ENCODE measurements at places on chromosomes 4 and X.

DNA sequence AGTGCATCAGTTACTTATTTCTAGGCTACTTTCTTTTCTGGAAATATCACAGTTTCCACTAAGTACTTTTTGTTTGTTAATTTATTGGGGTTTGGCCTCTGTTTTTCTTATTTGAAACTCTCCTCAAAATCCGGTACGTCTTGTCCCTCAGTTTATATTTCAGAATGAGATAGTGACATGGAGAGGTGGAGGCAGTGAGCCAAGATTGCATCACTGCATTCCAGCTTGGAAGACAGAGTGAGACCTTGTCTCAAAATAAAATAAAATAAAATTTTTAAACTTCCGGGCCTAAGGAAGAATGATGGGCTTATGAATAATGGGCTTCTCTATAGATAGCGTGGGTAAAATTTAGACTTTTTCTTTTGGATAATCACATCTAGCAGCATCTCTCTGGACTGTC is 567.8 kb downstream of the TRIML1 start:
- DNase-seq: no peak

DNA sequence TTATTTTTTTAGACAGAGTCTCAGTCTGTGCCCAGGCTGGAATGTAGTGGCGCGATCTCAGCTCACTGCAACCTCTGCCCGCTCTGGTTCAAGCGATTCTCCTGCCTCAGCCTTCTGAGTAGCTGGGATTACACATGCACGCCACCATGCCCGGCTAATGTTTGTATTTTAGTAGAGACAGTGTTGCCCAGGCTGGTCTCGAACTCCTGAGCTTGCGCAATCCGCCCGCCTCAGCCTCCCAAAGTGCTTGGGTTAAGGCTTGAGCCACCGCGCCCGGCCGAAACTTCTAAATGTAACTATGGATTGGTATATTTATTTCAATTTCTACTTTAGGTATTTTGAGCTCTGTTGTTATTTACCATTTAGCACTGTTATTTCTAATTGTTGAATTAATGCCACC is 79.4 kb downstream of the FAM193A start:
- no peak for DNase-seq

DNA sequence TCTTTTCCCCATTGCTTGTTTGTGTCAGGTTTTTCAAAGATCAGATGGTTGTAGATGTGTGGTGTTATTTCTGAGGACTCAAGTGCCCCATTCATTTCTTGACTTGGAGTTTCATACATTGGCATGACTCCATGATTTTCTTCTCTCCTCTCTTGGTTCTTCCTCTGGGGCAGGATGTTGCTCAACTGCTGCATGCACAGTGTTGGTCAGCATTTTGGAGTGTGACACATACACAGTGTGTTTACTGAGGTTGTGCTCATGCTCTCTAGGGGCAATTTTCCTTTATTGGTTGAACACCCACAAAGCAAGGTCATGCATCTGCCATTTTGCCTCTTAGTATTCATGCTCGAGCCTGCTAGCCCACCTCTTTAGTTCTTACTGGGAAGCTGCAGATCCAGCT is 1993.8 kb downstream of the ARAP2 start:
- no peak for DNase-seq

DNA sequence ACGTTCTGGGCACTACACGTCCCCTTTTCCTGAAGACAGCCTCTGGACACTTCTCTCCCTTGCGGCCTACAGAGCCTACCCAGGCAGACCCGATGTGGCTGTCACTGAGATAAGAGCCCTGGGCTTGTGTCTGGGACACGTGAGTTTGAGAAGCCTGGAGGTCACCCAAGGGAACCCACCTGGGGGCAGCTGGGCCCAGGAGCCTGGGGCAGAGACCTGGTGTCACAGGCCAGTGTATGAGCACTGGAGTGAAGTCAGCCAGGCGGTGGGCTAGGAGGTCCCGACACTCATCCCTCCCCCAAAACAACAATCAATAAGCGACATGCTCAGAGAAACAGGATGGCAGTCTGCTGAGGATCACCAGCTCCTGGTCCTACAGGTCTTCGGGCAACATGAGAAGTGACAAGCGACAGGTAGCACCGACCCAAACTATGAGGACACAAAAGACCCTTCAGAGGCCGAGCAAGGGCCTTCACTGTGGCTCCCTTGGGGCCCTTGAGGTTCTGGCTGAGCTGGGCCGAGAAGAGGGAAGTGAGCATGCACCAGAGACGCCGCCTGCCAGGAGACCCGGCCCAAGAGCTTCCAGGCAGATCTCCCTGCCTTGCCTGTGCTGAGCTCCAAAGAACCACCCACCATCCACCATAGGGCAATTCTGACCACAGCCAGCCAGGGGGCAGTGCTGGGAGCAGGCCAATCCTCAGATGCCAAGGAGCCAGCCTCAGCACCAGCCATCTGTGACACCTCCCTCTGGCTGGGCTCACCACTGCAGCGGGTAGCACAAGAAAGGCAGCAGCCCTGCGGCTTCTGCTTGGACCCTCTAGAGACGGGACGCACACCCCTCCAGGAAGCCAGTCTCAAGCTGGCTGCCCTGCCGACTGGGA is 11.0 kb upstream of the DUSP9 start:
- no peak for DNase-seq

DNA sequence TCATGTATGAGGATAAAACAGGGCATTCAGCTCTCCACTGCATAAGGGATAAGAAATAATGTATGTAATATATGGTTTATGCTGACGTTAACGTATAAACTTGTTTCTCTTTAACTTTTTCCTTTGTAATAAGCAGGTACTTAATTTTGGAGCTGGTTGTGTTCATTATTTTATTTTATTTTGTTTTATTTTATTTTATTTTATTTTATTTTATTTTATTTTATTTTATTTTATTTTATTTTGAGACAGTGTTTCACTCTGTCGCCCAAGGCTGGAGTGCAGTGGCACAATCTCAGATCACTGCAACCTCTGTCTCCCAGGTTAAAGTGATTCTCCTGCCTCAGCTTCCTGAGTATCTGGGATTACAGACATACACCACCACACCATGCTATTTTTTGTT is 1932.6 kb upstream of the TENM3 start:
- DNase-seq: no peak

DNA sequence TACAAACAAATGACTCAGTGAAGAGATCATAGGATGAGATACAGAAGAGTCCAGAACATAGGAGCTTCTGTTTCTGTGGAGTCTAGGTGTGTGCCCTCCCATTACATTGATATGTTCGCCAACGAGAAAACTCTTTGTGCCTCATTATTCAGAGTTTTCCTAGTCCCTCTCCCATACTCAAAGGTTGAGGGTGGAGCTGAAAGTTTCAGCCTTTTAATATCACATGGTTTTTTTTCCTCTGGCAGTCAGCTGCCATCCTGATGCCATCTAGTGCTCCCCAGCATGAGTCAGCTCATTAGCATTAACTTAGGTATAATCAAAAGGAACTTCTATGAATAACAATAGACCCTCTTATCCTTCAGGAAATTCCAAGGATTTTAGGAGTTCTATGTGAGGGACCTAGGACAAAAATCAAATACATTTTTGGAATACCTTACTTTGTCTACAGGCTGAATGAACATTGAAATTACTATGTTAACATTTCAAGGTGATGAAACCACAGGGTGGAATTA is 559.6 kb upstream of the AMOT start:
- no peak for DNase-seq

DNA sequence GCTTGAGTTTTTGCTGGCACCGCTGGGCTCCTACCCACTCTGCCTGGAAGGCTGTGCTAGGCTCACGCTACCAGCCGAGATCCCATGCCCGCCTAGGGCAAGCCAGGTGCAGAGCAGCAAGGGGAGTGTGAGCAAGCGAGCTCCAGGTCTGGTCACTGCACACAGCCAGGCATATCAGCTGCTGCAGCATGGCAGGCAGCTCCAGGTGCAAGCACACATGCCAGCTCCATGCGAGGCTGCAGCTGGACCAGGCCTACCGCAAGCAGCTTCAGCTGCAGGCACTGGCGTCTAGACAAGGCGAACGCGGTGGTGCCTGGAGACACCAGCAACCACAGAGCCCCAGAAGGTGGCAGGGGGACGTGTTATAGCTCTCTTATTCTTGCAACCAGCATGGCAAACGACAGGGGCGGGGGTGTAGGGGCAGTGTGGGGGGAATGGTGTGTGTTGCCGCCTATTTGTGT is 614.7 kb upstream of the EPHA5 start:
- no peak for DNase-seq

GRCh38 chrX:8245411-8245810 is 74.3 kb upstream of the VCX2 start:
- DNase-seq: no peak

DNA sequence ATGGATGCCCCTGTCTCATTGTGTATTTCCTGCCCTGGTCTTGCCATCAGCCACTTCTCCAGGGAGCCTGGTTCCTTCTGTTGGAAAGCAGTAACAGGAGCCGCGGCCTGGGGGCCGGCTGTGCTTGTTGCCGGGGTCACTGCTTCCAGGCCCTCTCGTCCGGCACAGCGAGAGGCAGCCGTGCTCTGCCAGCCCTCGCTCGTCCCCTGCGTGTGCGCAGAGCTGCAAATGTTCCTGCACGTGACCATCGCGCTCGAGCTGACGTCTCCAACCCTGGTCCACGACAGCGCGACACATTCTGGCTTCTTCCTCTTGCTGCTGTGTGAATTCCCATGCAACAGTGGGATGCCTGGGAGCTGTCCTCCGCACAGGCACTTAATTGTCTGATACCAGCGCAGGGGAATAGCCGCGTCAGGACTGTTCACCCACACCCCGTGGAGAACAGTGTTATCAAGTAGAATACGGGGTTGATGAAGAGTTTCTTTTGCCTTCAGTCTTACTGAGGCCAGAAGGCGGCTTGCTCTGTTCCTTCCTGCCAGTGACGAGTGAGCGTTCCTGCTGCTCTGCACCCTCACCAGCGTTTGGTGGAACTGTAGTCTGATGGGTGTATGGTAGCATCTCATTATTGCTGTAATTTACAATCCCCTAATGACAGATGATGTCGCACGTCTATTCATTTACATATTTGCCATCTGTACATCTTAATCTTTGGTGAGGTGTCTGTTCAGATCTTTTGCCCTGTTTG is 12.3 kb downstream of the PDE6B start:
- no peak for DNase-seq

DNA sequence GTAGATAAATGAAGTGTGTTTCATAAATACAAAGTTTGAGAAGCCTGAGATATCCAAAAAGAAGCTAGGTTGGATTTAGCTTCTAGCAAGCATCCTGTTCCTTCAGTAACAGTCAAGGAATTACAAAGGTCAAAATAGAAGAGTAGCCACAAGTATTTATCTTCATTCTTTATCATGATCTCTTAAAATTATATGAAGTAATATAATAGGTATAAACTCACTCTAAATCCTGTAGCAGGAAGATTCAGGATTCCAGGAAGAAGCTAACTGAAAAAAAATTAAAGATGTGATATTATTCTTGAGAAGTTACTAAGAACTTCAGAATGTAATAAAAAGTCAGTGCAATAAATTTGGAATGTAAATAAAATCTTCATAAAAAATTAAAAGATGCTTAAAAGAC is 31.1 kb upstream of the RXFP1 start:
- no peak for DNase-seq

DNA sequence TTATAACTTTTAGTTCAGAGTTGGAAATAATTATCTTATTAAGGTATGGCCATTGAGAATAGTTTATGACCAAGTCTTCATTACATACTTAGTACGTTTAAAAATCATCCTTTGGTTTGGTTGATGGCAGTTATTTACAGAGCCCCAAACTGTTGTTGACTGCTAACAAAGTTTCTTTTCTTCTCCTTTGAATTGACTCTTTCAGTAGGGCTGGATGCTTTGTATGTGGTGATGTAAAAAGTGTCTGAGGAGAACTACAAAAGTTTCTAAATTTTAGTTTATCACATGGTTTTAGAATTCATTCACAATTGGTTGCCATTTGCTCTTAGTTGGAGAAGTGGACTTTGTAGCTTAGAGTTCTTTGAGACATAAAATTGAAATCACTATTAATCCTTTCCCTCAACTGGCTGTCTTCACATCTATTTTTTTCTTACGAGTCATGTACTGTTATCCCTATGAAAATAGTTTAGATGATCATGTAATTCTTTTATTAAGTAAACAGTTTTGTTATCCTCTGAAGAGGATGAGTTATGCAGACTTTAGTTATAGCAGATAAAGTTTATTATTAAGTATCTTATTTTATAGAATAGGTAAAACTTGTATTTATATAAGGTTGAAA is 14.8 kb downstream of the PTPN13 start:
- no peak for DNase-seq

DNA sequence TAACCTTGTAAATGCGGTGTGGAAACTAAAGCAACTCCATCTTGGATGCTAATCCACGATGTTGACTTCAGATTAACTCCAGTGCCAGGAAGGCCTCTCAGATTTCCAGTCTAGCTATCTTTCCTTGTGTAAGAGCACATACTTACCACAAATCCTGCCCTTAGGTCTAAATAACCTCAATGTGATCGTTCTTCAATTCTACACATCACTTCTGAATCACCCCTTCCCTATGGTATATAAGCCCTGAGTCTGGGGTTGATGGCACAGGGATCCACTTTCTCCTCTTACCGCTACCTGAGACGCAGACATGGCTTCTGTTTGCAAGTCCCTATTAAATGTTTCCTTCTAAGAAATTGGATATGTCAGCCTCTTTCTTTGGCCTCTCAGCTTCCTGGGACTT is 17.5 kb upstream of the ZNF41 start:
- no peak for DNase-seq

DNA sequence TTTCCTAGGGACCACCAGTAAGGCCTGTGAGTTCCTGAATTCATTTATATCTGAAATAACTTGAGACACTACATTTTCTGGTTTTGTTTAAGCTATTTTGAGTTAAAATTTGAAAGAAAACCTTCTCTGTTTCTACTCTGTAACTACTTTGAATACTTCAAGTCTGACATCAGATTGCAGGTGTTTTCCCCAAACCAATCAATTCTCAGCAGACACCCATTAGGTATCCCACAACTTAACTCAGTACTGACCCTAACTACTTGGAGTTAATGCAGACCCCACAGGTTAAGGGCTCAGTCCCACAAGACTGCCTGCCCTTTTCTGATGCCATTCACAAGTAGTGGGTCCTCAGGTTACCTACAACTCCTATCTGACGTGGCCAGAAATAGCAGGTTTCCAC is 1100.0 kb upstream of the SLIT2 start:
- no peak for DNase-seq

- DNase-seq: peak; percentile 22
Observed at GRCh38 chr4:81466841-81467671, 4.7 kb downstream of the RASGEF1B start.

- DNase-seq: no peak
Observed at GRCh38 chrX:10001496-10001895, 34.3 kb downstream of the CLDN34 start.

- DNase-seq: no peak
Observed at GRCh38 chr4:62706423-62706822, 1506.3 kb downstream of the ADGRL3 start.

Data from stimulated activated CD8-positive, alpha-beta memory T cell treated with anti-CD3 and anti-CD28 coated beads, Interleukin-15, amount 100 ng/mL, for 48 hours (primary cell).